Neural crest cell (in vitro differentiated cells): ENCODE measurements at places on chromosomes 3 and 15.

GRCh38 chr3:120469440-120469839 lies 18.6 kb upstream of the FSTL1 start:
- no peak for DNase-seq

- no peak for DNase-seq
Measured at GRCh38 chr3:195809796-195810454, 1.8 kb downstream of the MUC4 start.

- no peak for DNase-seq
Measured at GRCh38 chr3:148710665-148711064, 13.0 kb downstream of the AGTR1 start.

DNA sequence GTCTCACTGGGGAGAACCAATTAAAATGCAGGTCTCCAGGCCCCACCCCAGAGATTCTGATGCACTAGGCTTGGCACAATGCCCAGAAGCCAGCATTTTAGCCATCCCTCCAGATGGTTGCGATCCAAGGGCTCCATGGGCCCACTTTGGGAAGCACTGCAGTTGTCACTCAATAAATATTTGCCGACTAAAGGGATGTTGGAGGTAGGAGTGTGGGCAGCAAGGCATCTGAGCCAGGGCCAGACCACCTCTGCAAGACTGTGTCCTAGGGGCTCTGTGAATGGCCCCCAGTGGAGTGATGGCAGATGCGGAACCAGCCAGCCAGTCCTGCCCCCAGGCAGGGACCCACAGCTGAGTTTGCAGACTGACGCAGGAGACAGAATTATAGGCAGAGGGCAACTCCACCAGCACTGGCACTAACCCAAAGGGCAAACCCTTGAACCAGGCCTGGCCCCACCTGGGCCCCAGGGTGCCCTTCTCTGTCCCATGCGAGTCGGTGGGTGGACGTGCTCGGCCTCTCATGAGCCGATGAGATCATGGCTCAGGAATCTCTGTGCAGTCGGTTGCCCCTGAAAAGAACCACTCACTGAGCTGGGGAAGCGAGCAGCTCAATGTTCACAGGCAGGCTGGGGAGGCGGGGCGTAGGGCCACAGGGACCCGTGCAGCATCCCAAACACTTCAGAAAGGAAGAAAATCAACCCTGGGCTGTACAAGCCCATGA lies 49.7 kb downstream of the SEMA5B start:
- peak; percentile 44 for DNase-seq

DNA sequence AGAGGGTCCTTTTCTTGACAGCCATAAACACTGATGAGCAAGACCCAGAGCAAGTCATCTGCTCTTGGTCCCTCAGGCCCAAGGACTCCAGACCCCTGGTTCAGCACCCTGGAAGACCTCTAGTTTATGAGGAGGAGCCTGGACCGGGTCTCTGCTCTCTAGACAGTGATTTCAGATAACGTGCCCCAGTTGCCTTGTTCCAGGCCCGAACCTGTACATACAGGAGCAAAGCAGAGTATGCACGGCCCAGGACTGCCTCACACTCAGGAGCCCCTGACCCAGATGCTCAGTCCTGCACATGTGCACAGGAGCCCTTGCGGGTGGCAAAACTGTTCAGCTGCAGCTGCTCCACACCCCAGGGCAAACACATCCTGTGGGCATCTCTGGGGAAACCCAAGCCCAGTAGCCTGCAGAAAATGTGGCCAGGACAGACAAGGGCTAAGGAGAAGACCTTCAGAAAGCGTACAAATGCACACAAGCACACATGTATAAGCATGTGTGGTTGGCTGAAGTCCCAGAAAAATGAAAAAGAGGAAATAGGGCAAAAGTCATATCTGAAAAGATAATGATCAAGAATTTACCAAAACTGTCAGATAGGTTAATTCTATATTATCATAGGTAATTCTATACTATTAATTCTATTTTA lies 59.9 kb upstream of the CORO2B start:
- no peak for DNase-seq

GRCh38 chr3:105656651-105657504 lies 211.9 kb downstream of the CBLB start:
- no peak for DNase-seq

- DNase-seq, result peak; percentile 42
Measured at GRCh38 chr3:53109891-53110771, 20.1 kb downstream of the RFT1 start.

GRCh38 chr3:30630238-30631030 lies 24.0 kb downstream of the TGFBR2 start:
- DNase-seq, result no peak

DNA sequence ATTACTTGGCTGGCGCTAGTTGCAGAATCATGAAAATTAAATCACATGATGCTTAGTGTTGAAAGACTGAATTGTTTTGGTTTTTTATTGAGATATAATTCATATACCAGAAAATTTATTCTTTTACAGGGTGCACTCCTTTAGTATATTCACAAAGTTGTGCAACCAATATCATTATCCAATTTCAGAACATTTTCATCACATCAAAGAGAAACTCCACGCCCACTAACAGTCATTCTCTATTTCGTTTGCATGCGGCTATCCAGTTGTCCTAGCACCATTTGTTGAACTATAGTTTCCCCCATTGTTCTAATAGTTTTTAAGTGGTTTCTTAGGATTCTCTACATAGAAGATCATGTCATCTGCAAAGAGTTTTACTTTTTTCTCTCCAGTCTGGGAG lies 3.7 kb downstream of the EHD4 start:
- no peak for DNase-seq

GRCh38 chr15:80081390-80081789 lies 21.9 kb downstream of the ZFAND6 start:
- DNase-seq, result no peak

DNA sequence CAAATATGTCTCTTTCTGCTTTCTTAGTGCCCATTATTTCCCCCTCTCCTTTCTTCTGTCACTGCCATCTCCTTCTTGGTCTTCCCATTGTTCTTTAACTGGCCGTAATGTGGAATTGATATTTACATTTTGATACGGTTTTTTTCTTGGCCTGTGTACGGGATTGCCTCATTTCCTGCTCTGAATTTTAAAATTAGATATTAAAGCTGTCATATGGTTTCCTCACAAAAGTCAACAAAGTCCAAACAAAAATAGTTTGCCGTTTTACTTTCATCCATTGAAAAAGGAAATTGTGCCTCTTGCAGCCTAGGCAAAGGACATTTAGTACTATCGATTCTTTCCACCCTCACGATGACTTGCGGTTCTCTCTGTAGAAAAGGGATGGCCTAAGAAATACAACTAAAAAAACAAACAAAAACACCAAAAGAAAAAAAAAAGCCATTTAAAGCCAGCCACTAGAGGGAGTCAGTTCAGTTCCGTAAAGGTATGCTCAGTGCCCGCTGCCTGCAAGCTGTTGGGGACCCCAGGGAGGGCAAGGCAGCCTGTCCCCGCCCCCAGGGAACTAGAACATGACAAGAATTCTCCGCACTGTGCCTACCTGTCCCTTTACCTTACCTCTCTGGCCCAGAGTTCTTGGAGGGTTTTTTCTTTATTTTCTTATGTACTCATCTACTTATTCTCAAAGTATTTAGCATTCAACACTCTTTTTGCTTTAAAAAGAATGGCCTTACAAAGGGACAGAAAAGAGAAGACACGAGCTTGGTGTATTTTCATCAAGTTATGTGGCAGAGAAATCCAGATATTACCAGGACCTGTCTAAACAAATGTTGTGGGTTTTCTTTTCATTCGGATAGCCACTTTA lies 30.0 kb upstream of the NR2E3 start:
- peak; percentile 23 for DNase-seq

DNA sequence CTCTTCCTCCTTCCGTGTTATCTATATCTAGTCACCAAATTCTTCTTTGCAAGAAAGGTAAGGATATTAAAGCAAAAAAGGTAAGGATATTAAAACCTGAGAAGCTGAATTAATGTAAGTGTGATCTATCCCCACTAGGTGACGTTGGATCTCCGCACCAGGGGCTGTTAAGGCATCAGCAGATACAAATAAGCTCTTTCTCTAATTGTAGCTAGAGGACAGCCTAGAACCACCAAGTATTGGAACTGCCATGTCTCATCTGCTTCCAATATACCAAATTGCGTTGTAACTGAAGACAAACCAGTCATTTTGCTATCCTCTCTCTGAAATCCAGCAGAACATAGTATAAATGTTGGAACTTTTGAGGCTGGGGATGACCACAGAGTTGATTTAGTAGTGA lies 471.2 kb upstream of the TGFBR2 start:
- no peak for DNase-seq

- no peak for DNase-seq
Measured at GRCh38 chr15:29968895-29969561, 113.7 kb upstream of the GOLGA8J start.

DNA sequence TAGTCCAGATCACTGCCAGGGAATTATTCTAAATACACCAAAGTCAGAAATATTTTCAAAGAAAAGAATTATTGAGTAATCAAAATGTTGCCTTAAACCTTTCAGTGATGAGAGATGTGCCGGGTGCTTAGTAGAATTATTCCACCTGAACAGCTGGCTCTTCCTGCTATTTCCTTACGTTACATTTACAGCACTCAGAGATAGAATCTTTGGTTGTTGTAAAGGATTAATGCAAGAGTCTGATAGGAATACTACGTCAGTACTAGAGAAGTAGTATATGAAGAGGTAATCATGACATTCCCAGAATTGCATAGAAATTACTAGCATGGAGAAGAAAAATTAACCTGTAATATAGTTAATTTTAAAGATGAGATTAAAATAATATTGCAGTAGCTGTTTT lies 50.9 kb upstream of the ZDHHC23 start:
- DNase-seq, result no peak

DNA sequence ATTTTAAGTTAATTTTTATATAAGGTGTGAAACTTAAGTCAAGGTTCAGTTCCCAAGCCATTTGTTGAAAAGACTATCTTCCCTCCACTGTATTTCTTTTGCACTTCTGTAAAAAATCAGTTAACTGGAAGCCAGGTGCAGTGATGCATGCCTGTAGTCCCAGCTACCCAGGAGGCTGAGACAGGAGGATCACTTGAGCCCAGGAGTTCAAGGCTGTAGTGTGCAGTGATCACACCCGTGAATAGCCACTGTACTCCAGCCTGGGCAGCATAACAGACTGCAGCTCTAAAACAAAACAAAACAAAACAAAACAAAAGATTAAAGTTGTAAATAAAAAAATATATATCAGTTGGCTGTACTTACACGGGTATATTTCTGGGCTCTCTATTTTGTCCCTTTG lies 33.1 kb upstream of the SEC22A start:
- no peak for DNase-seq

GRCh38 chr15:55133972-55134371 lies 62.8 kb downstream of the RSL24D1 start:
- no peak for DNase-seq

DNA sequence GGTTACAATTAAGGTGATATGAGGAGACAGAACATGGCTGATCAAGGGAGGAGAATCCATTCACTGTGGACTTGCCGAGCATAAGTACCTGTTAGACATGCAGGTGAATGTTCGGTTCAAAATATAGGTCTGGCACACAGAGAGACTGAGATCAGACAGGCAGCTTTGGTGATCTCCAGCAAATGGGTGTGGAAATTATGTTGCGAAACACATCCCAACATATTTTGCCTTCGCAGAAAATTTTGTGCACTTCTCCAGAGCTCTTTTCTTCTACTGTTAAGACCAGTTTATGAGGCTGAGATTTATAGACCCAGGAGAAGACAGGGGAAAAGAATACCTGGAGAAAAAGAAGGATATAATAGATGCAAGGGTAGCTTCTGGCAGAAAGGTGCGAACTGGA lies 183.2 kb downstream of the NEK10 start:
- no peak for DNase-seq

GRCh38 chr3:13427662-13428603 lies 7.8 kb upstream of the NUP210 start:
- no peak for DNase-seq

- no peak for DNase-seq
Measured at GRCh38 chr15:98216166-98216565, 255.7 kb downstream of the ARRDC4 start.
